ENCODE measurements at places on chromosomes 16 and 17.
A peak's percentile ranks its signal among the peaks of the same experiment; 100 is the strongest.

DNA sequence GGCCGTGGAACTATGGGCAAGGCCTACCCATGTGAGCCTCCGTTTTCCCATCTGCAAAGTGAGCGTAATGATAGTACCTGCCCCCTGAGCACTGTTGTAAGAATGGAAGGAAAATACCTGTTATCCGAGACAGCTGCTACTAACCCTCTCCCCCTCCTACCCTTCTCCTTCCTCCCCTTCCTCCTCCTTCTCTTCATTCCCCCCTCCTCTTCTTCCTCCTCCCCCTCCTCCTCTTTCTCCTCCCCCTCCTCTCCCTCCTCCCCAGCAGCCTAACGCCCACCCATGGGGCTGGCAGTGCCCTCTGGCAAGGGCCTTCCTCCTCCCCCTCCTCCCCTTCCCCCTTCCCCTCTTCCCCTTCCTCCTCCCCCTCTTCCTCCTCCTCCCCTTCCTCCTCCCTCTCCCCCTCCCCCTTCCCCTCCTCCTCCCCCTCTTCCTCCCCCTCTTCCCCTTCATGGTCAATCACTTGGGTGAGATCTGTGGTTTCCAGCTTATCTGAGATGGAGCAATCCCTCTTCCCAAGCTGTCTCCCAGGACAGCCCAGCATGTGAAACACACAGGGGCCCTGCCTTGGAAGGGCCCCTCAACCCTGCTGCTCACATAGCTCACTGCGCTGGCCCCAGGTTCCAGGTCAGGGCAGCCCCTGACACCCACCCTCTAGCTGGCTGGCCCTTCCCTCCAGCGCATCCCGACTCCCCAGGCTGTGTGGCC lies 6.4 kb downstream of the ZFPM1 start:
- DNase-seq, result no peak

DNA sequence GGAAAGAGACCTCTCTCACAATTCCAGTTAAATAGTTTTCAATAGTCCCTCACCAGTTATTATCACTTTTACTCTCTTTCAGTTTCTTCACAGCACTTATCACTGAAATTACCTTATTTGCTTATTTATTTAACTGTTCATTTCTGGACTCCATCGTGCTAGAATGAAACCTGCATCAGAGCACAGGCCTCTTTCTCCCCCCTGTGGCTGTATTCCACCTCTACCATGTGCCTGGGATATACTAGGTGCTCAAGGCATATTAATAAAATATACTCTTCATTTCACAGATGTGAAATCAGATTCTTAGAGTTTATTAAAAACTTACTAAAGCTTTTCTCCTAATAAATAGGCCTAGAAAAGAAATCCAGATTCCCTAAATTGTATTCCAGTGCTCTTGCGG lies 308.9 kb upstream of the MON1B start:
- DNase-seq, result no peak

DNA sequence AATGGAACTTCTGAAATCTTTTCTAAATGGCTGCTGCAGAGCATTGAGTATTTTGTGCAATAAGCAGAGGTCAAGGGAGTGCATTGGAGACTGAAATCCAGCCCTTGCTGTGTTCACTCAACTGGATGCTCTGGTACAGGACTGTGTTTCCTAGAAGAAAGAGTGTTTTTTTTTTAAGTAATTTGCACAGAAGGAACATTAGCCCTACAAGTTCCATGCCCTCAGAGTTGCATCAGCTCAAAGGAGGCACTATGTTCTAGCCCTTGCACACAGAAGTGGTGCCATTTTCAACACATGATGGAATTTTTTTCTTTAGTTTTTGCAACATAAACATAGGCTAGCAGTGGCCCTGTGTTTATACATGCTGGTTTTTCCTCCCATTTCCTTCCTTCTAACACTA lies 144.1 kb upstream of the HLF start:
- no peak for DNase-seq

- DNase-seq, result no peak
Measured at GRCh38 chr17:10261098-10261497, 62.7 kb upstream of the GAS7 start.

DNA sequence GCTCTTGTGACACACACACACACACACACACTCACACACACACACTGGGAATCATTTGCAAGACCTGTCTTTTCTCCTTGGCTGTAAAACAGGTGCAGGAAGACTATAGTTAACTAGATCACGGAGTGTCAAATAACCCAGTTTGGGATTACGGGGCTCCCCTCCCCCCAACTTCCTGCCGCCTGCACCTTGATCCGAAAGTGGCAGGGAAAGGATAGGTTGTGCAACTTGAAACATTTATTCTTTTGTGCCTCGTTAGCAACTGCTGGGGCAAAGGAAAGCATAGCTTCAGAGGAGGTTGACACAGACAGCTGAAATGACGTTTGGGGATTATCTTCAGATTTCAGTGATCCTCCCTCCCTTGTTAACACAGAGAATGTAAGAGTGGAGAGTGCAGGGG lies 149.5 kb downstream of the NTN1 start:
- DNase-seq, result no peak

DNA sequence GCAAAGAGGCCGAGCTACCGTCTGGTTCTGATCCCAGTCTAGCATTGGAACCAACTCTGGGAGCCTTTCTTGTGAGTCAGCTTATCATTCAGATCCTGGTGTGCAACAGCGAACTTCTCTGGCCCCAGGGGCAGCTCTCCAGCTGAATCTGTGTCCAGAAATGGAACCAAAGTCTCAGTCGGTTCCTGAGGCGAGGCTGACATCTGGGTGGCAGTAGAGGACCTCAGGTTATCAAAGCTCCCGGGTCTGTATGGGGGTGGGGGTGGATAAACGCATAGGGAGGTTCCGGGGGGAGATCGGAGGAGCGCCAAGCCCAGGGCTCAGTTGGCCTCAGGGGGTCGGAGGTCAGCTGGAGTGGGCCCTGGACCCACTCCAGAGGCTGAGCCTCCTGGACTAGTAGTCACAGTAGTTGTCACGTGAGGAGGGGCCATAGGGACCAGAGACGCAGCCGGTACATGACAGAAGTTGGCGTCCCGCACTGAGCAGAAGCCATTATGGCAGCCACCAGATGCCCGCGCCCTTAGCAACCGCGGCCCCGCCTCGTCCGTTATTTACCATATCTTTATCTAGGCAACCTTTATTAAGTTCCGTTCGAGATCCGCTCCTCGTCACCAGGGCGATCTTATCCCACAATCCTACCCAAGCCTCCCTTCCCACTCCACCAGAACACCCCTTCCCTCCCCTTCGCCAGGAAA lies 12.9 kb downstream of the RDM1 start:
- DNase-seq, result no peak

- DNase-seq, result no peak
Measured at GRCh38 chr16:54493061-54493460, 206.5 kb upstream of the IRX3 start.

DNA sequence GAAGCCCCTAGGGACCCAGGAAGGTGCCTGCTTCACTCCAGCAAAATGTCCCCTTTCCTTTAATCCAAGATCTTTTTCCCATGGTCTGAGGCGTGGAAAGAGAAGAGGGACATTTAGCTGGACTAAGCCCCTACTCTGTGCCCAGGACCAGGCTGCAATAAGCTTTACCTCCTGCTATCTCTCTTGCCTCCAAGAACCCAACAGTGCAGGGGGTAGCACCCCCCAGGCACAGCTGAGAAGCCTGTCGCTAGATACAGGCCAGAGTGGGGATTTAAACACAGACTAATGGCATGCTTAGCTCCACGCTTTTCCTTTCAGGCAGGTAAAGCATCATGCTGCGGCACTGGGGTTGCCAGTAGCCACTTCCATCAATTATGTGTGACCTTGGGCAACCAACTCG lies 24.5 kb upstream of the CCL1 start:
- no peak for DNase-seq

DNA sequence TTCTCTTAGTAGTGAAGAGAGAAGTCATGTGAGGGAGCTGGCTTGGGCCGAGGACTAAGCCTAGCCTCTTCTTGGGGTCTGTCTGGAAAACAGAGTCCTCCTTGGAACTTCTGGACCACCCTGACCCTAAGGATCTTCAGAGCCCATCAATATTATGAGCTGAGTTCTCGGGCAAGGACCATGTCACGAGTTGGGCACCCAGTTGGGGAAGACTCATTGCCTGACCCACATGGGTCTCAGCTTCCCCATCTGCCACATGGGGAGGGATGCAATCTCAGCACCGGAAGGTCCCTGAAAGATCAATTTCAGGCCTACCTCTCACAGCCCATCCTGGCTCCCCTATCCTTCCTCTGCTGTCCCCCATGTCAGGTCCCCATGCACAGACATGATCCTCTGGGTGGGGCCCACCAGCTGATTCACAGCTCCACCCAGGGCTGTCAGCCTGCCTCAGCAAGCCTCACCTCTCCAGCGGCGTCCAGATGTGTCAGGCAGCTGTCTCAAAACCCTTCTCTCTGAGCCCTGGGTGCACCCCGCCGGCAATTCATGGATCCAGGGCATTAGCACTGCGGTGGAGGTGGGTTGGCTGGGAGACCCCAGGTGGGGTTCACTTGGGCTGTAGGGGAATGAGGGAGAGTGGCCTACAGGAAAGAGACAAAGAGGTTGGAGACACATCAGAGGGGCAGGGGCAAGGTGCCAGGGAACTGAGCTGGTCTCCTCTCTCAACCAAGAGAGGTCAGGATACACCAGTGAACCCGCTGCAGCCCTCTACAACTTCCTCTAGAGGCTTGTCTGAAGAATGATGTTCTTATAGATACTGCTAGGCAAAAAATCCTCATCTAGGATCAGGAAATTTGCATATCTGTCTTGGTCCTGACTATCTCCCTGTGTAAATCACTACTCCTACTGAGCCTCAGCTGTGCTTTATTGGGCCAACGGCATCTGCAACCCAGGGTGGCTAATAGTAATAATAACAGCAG lies 1.8 kb downstream of the NLRP1 start:
- DNase-seq, result no peak

DNA sequence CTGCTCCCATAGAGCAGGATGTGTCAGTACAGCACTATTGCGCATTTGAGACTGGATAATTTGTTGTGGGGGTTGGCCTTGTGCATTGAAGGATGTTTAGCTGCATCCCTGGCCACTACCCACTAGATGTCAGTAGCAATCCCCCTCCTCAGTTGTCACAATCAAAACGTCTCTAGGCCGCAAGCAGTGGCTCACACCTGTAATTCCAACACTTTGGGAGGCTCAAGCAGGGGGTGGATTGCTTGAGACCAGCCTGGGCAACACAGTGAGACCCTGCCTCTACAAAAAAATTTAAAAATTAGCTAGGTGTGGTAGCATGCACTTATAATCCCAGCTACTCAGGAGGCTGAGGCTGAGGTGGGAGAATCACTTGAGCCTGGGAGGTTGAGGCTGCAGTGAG lies 48.4 kb downstream of the CENPV start:
- no peak for DNase-seq

GRCh38 chr17:43143201-43143600 lies 18.0 kb upstream of the BRCA1 start:
- DNase-seq, result no peak

GRCh38 chr16:10971560-10971961 lies 27.2 kb downstream of the CLEC16A start:
- peak; percentile 50 for DNase-seq

GRCh38 chr16:85637808-85638647 lies 24.9 kb downstream of the GSE1 start:
- no peak for DNase-seq

GRCh38 chr17:68539548-68540467 lies 27.6 kb downstream of the PRKAR1A start:
- DNase-seq, result no peak

- DNase-seq, result no peak
Measured at GRCh38 chr17:56708220-56708558, 114.7 kb downstream of the NOG start.

DNA sequence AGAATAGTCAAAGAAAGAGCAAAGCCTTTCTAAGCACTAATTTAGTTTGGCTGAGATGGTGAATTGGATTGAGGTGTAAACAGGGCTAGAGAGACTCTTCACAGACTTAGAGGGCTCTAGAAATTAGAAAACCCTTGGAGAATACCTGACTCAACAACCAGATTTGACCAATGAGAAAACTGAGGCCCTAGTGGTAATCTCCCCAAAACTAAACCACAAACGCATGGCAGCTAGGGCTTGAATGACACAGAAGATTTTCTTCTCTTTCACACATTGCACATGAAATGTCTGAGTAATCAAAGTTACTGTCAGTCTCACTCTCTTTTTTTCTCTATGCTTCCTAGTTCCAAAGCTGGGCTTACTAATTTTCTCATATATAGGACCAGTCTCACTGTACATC lies 314.5 kb upstream of the KCNJ16 start:
- no peak for DNase-seq

GRCh38 chr17:63931981-63932561 lies at the start of gene CD79B:
Gene CD79B (minus strand): TSS chr17:63932331. CDS start chr17:63932261, 70 bp downstream.
- no peak for DNase-seq

GRCh38 chr17:77933777-77934398 lies 24.6 kb upstream of the TNRC6C start:
- DNase-seq, result no peak

DNA sequence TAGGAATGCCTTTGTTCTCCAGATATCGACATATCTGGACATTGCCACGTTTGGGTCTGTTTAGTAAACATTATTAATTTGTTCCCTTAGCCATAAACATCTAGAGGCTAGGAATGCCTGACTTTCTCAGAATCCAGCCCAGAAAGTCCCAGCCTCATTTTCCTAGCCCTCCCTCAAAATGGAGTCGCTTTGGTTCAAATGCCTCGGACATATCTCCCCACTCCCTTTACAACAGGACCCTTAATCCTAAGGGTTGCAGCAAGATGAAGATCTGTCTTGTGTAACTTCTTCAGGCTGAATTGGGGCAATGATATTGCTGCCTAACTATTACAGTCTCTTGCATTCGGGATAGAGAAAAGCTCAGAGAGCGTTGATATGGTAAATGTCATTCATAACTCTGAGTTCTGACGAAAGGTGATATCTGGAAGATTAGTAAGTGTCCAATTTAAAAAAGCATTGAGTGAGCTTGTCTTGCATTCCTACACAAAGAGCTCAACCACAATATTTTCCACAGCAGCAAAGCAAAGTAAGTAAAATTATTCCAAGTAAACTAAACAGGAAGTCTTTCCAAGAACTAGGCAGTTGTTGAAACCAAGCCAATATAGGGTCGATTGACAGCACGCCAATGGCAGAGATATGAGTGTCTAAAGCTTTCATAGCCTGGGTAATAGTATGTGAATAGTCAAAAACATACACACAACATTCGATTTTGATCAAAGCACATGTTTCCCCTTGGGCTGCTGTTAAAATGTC lies 46.0 kb upstream of the ARL4D start:
- DNase-seq, result no peak

DNA sequence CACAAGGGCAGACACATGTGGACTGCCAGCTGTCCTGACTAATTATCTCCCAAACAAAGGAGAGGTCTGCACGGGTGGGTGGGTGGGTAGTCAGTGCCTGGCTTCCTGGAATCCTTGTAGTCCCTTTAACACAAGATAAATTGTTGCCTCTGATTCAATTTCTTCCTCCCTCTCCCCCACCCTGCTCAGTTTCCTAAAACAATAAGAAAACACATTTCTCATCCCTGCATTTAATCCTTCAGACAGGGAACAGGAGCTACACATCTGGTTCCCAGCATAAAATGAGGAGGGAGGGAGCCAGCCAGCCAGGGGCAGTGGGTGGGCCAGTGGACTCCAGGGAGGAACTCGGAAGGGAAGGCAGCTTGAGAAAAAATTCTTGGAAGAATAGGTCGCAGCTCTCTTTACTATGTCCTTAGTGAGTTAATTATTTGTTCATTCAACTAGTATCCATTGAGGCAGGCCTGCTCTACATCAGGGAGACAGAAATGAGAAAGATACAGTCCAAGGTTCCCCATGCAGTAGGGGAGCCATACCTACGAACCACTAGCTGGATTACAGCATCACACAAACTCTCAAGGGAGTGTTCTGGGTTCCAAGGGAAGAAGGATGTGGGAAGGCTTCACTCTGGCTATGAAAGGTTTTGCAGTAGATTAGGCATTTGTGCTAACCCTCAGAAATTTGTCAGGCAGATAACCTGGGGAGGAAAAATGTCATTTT lies 58.3 kb downstream of the CCT6B start:
- DNase-seq, result no peak
